ENCODE measurements at places on chromosomes 16 and 17.

GRCh38 chr16:13289515-13289914 lies 388.1 kb downstream of the SHISA9 start:
- no peak for DNase-seq

- DNase-seq, result no peak
These were observed 3.7 kb downstream of the VEZF1 start for GRCh38 chr17:57984261-57984890.

GRCh38 chr17:76138234-76138895 lies 2.7 kb downstream of the FOXJ1 start:
- peak; percentile 84 for DNase-seq

- no peak for DNase-seq
These were observed 765 bp upstream of the PRM2 start for GRCh38 chr16:11276896-11277593.

- no peak for DNase-seq
These were observed 3.9 kb downstream of the ITGA3 start for GRCh38 chr17:50059759-50060273.

DNA sequence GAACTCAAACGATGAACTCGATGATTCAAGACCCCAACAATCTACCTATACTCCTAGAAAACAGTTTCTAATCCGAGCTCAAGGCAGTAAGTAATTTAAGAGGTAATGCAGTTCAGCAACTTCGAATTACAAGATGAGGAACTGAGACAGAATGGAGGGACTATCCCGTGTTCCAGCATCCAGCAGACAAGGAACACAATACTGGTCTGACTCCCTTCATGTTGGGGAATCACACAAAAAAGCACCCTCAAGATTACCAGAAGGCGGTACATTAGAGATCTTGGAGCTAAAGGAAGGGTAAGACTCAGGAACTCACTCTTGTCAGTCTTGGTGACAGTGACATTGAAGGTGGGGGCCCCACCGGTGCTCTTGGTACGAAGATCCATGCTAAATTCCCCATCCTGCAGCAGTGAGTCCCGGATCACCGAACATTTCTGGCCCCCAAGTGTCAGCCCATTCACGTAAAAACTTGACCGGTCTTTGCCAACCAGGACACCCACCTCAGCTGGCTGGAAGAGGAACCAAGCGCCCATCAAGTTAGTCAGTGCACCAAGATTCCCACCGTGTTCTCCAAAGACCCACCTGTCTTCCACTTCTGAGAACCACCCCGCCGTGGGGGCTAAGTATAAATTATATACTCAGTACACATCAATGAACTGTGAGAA lies 1.9 kb downstream of the PFN1 start:
- DNase-seq, result no peak

DNA sequence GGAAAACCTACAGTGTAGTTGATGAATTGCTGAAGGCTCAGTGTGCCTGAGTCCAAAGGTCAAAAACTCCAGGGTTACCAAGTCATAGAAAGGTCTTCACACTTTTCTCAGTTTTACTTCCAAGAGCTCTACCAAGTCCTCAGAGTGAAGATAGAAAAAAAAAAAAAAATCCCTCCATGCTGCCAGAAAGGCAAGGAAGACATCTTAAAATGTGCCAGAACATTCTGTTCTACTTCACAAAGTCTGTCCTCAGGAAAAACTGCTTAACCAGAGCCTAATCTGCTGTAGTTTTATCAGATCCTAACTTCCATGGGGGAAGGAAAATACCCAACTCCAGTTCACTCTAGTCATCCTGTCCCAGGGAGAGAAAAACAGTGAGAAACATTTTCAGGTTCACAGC lies 175.6 kb upstream of the CDH11 start:
- no peak for DNase-seq

DNA sequence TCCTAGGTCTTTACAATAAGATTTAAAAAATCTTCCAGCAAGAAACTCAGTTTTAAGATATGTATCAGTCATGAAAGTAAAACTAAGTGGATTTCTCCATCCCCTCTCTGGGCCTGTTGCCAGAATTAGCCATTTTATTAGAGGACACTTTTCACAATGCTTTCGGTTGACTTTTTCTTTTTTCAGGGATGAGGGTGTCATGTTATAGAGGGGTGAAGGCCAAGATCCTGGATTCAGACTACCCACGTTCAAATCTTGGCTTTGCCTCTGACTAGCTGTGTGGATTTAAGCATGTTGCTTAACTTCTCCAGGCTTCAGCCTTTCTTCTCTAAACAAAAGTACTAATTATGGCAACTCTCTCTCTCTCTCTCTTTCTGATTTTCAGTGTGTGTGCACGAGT lies 111.7 kb upstream of the COX10 start:
- DNase-seq, result no peak

- DNase-seq, result peak; percentile 91
These were observed 1.4 kb downstream of the TFAP4 start for GRCh38 chr16:4271176-4272113.

DNA sequence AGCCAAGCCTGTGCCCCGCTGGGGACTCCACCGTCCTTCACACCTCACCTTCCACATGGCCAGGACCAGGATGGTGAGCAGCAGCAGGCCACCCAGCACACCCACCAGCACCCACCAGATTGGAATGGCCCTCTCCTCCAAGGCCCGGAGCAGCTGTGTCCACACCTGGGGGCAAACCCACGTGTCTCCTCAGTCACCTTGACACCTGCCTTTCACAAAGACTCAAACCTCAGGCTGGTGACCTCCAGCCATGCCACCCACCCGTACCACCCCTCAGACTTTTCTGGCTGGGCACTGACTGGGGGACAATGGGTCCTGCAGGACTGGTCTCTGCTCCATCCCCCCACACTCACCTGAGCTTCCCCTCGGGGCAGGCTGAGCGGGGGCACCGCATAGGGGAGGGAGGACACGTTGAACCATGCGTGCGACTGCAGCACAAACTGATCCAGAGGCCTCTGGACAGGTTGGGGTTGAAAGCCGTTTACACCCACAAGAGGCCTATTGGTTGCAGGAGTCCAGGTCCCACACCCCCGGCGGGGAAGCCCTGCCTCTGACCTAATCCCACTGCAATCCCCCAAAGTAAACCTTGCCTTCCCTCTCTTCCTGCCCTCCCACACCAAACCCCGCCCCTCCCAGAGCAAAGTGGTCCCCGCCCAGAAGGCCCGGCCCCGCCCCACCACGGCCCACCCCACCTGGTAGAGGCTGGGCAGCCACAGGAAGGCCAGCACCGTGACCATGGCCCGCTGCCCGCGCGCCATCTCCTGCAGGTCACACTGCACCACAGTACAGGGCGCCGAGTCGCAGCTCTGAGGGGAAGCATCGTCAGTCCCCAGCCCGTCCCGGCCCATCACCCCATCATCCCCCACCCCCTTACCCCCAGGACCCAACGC lies 10.9 kb upstream of the FAM171A2 start:
- DNase-seq, result peak; percentile 41

GRCh38 chr17:78800132-78800931 lies 18.3 kb upstream of the CYTH1 start:
- no peak for DNase-seq

GRCh38 chr17:12358477-12358876 lies 307.2 kb upstream of the MYOCD start:
- no peak for DNase-seq

GRCh38 chr16:1428511-1428910 lies 2.4 kb upstream of the PERCC1 start:
- DNase-seq, result no peak

- DNase-seq, result no peak
These were observed 6.4 kb upstream of the DCAF7 start for GRCh38 chr17:63543822-63544420.

- DNase-seq, result no peak
These were observed 15.9 kb downstream of the ANKRD40 start for GRCh38 chr17:50691550-50692447.

DNA sequence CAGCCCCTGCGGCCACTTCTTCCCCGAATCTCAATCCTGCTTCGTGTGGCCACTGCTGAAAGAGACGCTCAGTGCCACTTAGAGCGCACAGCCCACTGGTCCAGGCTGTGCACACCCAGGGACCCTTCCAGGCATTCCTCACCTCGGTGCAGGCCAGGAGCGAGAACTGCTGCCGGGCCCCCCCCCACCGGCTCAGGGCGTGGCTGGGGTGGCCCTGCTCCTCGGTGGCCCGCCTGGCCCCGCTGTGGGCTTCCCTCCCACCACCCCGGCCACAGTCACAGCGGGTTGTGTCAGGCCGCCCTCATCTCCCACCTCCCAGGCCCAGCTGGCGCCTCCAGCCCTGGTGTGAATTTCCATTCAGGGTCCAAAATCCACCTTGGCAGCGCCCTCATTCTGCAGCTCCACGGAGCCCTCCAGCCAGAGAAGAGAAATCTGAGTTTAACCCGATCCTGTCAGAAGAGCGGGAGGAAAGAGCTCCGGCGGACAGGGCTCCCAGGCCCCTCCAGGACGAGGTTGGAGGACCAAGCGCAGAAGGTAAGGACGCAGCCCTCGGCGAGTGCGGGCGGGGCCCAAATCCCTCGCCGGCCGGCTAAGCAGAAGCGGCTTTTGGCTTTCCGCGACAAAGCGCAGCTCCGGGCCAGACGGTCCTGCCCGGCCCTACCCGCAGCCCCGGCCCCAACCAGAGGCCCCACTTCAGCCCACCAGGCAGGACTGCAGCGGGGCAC lies 12.0 kb downstream of the TBC1D16 start:
- no peak for DNase-seq

DNA sequence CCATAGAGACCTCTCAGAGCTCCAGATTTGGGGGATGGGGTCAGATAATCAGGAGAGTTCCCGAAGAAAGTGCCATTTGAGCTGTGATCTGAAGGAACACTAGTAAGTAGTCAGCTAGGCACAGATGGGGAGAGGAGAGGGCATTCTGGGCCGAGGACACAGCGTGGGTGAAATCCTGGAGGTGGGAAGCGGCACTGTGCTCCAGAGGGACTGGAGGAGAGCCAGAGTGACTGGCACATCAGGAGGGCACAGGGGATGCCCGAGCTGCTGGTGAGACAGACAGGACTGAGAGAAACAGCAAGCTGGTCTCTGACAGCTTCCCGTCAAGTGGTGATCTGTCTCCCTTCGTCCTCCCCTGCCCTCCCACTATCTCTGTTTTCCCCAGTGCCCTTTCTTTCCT lies 40.6 kb downstream of the KNOP1 start:
- DNase-seq, result no peak

- peak; percentile 29 for DNase-seq
These were observed 13.4 kb upstream of the SULT1A1 start for GRCh38 chr16:28623172-28623711.

All from renal pelvis (tissue), 12 donors.